Colonic mucosa (tissue), 4 donors: ENCODE measurements at places on chromosomes 11 and 22.

DNA sequence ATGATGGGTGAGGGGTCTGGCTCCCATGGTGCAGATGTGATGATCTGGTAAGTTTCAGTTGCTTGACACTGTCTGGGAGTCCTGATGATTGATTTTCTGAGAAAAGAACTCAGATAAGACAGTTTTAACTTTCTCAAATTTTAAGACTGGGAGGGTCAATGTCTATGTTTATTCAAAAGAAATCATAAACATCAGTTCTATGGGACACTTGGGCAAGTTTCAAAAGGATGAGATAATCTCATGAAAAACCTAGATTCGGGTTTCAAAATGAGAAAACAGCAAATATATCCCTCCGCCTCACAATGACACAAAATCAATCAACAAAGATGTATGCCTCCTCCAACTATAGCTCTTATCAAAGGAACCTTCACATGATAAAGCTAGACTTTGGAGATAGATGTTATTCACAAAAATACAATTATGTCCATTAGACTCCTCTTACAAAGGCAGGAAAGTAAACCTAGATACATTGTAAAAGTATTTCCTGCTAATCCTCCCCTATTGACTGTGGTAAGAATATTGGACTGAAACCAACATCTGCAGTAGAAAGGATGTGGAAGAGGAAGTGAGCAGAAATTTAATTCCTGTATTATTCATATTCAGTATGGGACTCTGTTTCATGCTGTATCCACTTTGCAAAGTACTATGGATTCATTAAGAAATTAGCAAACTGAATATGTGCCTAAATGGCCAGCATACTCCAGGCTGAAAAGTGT is 21.6 kb downstream of the SVIP start:
- no peak for DNase-seq

GRCh38 chr11:2302306-2302895 is 588 bp downstream of the TSPAN32 start:
- DNase-seq = peak; percentile 17

GRCh38 chr11:111947143-111947542 is 10.0 kb downstream of the DIXDC1 start:
- DNase-seq = no peak

- DNase-seq = no peak
Observed at GRCh38 chr11:90630176-90630575, 407.3 kb upstream of the CHORDC1 start.

DNA sequence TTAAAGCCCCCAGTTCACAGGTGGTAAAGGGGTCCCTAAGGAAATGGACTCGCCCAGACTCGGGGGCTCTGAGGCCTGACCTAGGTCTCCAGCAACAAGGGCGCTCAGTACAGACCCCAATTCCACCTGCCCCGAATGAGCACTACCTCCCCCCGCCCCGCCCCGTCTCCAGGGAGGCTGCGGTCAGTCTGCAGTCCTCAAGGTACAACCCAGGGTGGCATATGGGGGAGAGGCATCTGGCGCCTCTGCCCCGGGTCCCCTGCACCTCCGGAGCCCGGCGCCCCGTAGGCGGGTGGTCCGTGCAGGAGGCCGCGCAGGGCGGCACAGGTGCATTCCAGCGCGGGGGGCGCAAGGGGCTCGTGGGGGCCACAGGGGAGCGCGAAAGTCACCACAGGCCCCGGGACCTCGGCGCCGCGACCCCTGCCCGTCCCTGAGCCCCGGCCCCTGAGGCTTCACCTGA is 361 bp downstream of the CTSD start:
- DNase-seq = no peak

- no peak for DNase-seq
Observed at GRCh38 chr11:66747480-66747879, 18.5 kb upstream of the SPTBN2 start.

DNA sequence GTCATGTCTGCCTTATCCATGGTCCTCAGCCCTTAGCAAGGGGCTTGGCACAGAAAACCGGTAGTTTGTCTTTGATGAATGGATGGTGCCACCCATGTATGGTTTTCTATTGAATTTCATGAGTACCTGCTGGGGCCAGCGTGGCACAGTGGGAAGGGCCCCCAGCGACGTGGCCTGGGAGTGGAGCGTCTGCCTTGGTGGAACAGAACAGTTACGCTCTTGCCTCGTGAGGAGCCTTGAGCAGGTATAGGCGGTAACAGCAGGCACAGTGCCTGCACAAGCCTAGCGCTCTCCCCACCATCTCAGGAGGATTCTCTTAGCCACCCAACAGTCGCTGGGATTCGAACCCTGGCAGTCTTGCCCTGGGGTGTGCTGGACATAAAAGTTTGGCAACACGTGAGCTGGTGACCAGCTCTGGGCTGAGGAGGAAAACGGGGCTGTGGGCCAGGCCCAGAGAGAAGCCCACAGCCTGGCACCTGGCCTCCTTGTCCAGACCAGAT is 3.0 kb upstream of the SSH3 start:
- peak; percentile 16 for DNase-seq

- DNase-seq = no peak
Observed at GRCh38 chr22:26632422-26633155, 10.8 kb downstream of the CRYBA4 start.

- no peak for DNase-seq
Observed at GRCh38 chr11:28043930-28044709, 63.8 kb downstream of the KIF18A start.
